Activated CD4-positive, alpha-beta memory T cell treated with anti-CD3 and anti-CD28 coated beads for 36 hours (primary cell): ENCODE measurements at places on chromosomes 5 and 9. TPM values are rescaled to one million over a fixed set of nuclear protein-coding genes. Genes with fewer than 3 reads are reported as not detected.
A peak's percentile ranks its signal among the peaks of the same experiment; 100 is the strongest.

DNA sequence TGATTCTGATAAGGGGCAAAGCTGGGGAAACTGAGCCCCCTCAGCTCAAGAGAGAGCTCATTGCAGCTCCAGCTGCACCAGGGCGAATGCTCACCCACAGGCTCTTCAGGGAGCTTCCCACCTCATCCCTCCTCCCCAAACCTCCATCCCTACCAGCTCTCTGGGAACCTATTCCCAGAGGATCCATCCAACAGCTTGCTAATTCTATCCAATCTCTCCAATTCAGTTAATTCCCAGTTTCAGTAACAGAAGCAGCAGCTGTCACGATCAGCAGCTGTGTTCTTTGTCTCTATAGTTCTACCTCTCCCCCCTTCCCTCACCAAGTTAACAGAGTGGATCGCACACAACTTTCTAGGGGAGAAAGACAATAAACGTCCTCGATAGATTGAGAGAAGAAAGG lies 135.5 kb upstream of the EFNA5 start:
- DNase-seq = no peak

DNA sequence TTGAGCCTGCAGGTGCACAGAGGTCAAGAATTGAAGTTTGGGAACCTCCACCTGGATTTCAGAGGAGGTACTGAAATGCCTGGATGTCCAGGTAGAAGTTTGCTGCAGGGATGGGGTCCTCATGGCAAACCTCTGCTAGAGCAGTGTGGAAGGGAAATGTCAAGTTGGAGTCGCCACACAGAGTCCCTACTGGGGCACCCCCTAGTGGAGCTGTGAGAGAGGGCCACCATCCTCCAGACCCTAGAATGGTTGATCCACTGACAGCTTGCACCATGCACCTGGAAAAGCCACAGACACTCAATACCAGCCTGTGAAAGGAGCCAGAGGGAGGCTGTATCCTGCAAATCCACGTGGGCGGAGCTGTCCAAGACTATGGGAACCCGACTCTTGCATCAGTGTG lies 78.0 kb downstream of the GABRA1 start:
- DNase-seq = no peak

GRCh38 chr9:127300886-127301447 lies 36.4 kb downstream of the GARNL3 start:
- no peak for DNase-seq

The CDO1 gene
- total RNA-seq = 0.31 TPM

DNA sequence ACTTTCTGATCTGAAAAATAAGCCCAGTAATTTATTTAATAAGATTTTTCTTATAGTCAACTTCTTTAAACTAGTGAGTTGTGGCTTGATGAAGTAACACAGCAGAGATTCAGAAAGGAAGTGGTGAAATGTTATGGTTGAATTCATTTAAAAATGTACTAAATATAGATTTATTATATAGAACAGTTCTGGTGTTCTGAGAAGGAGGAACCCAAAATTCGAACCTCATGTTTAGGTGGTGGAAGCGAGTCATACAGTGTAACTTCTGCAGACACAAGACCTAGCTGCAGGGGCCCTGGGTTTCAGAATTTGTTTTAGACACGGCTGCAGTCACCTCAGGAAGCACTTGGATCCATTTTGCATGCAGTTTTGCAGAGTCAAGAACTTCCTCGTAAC lies 188.2 kb downstream of the TRIO start:
- DNase-seq = no peak

The SCGB3A2 gene
- total RNA-seq = not detected

DNA sequence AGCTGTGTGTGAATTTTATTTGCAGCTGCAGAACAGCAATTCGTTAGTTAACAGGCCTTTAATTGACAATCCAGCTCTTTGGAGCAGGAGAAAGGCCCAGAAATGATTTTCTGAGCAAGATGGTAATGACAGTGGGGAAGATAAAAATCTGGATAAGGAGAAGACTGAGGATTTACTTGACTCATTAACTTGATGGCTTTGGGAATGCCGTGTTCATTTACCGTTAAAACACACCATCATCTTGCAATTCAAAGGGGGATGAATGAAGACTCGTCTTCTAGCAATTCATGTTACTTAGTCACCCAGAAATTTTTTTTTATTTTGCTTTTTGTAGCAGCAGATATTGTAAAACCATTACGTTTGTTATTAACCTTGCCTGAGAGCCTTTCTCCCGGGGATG lies 52.0 kb downstream of the PTTG1 start:
- no peak for DNase-seq

- no peak for DNase-seq
These were observed 76.2 kb downstream of the ARHGAP26 start for GRCh38 chr5:142846406-142846805.

The RANBP17 gene
- not detected for total RNA-seq

The AGXT2 gene
- total RNA-seq = not detected

The OTP gene
- total RNA-seq = not detected

The ZDHHC11B gene
- 0.67 TPM for total RNA-seq

The KIF3A gene
- total RNA-seq = 12.1 TPM

DNA sequence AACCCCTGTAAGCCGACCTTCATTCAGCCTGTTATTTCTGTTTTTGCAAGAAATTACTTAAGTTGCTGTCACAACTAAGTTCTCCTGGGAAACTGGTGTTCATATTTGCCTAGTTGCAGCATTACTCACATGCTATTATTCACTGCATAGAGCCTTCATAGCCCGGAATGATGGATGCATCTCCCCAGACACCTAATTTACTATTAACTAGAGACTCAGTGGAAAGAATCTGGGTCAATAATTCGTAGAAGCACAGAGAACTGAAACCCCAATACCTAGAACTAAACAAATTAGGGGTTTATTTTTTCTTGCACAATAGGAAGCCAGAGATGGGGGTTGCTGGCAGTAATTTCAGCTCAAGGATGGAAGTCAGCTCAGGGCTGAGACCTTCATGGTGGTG lies 45.7 kb upstream of the FAM170A start:
- no peak for DNase-seq

- no peak for DNase-seq
These were observed 597.3 kb upstream of the DAB2 start for GRCh38 chr5:40022057-40022456.

- DNase-seq = no peak
These were observed 141.7 kb upstream of the PRLR start for GRCh38 chr5:35371951-35372426.

The BTNL9 gene
- not detected for total RNA-seq

DNA sequence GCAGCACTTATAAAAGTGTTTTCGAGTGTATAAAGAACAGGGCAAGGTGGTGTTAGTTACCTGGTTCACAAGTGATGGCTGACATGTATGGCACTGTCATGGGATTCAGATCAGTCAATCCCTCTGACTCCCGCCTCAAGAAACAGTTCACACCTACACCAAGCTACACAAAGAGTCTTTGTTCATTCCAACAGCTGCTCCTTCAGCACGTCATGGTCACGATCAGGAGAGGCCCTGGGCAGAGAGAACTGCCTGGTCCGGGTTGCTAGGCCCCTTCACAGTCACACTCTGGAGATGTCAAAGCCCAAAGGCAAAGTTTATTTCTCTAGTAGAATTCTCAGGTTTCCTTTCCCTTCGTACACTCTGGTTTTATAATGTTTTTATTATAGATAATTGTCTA lies 426.7 kb downstream of the ZSWIM6 start:
- DNase-seq = no peak

- DNase-seq = no peak
These were observed 334.6 kb upstream of the MPDZ start for GRCh38 chr9:13614060-13614459.

The TCF7 gene
- 65.6 TPM for total RNA-seq

- DNase-seq = no peak
These were observed 13.4 kb downstream of the DBN1 start for GRCh38 chr5:177459819-177460628.

The DCANP1 gene
- total RNA-seq = not detected

- no peak for DNase-seq
These were observed 29.6 kb downstream of the BICD2 start for GRCh38 chr9:92734931-92735635.

GRCh38 chr5:168424594-168425323 lies 61.5 kb upstream of the RARS1 start:
- DNase-seq = no peak

DNA sequence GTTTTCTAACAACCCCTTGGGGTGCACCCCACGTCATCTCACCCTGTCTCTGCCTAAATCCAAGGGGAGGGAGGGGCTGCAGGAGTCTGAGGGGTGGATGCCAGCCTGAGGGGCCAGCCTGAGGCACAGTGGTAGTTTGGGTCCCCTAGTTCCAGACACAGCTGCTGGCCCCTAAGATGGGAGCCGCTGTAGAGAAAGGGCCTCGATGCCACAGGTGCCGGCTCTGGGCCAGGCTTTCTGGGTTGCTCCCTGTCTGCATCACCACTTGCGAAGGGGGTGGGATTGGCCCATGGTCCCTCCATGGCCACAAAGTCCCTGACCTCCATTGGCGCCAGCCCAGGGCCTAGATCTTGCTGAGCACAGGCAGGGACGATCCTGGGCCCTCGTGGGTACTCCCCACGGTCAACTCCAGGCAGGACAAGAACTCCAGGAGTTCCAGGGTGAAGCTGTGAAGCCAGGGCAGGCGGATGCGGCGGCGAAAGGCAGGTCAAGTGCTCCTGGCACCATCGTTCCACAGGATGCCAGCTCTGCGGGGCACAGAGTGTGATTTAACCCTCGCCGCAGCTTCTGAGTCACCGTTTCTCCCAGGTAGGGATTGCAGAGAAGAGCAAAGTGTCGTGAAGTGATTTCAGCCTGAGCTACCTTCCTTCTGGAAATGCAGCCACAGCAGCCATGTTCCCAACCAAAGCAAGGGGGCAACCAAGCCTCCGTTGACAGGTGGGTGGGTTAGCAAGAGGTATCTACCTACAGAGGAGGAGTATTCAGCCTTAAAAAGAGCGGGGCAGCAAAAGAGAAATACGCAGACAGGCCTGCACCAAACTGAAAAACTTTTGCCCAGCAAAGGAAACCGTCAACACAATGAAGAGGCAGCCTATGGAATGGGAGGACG lies 41.6 kb upstream of the EXOC3 start:
- no peak for DNase-seq

GRCh38 chr5:181189962-181190710 lies 14.9 kb downstream of the TRIM7 start:
- DNase-seq = peak; percentile 60

DNA sequence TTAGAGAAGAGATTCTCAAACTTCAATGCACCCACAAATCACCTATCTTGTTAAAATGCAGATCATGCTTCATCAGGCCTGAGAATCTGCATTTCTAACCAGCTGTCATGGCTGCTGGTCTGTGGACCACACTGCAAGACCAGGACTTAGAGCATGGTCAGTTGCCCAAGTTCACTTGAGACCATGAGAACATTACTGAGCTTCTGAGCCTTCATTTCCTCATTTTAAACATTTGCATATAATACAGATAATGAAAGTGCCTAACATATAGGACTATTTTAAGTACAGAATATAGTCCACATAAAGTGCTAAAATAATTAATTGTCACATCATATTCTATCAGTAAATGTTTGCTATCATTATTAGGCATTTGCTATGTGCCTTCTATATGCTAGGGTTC lies 260.8 kb upstream of the TNC start:
- DNase-seq = no peak

The TSSK1B gene
- total RNA-seq = not detected

GRCh38 chr5:73528248-73528647 lies 30.0 kb downstream of the BTF3 start:
- no peak for DNase-seq

The CAMK4 gene
- total RNA-seq = 36.5 TPM

- DNase-seq = peak; percentile 92
These were observed 15.8 kb upstream of the RAPGEF1 start for GRCh38 chr9:131755541-131756198.

GRCh38 chr9:129900263-129901027 lies 65.2 kb downstream of the USP20 start:
- no peak for DNase-seq

The NUTM2F gene
- not detected for total RNA-seq
